ENCODE measurements at places on chromosomes 6 and 20.

DNA sequence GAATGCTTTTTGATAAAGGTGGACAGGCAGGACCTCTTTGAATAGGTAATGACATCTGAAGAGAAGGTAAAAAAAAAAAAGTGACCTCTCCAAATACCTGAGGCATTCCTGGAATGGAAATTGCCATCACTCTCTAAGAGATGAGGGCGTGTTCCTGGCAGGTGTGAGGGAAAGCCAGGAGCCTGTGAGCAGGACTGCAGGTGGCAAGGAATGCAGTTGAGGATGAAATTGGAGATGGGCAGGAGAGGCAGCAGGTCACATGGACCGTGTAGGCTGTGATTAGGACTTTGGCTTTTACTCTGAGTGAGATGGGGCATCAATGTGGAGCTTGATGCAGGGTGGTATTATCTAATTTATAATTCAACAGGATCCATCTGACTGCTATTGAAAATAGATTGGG is 227.4 kb downstream of the LRFN2 start:
- H3K36me3 ChIP-seq: no peaks in the 10 kb centered on the region
- DNase-seq: no peak
- no peak overlapping the region for H3K4me3 ChIP-seq
- H3K27me3 ChIP-seq: peaks cover 5% of the 10 kb centered on the region

GRCh38 chr6:127813699-127814027 is 87.2 kb downstream of the THEMIS start:
- H3K4me3 ChIP-seq: peak overlapping the region; percentile 74
- DNase-seq: no peak
- H3K36me3 ChIP-seq: peaks cover 26% of the 10 kb centered on the region

- no peaks in the 10 kb centered on the region for H3K27me3 ChIP-seq
- H3K4me3 ChIP-seq: no peak overlapping the region
- DNase-seq: no peak
These were observed 160.1 kb downstream of the DLL1 start for GRCh38 chr6:170130771-170131241.

- H3K36me3 ChIP-seq: peaks cover 3% of the 10 kb centered on the region
- no peak overlapping the region for H3K27ac ChIP-seq
- no peak for DNase-seq
- H3K4me1 ChIP-seq: no peaks in the 10 kb centered on the region
- no peak overlapping the region for H3K4me3 ChIP-seq
These were observed 314.0 kb upstream of the ECI2 start for GRCh38 chr6:4449409-4449808.

GRCh38 chr20:38199501-38200390 is 34.7 kb upstream of the TGM2 start:
- no peaks in the 10 kb centered on the region for H3K4me1 ChIP-seq
- H3K27ac ChIP-seq: no peak overlapping the region
- no peak for DNase-seq
- no peaks in the 10 kb centered on the region for H3K36me3 ChIP-seq
- peaks cover 5% of the 10 kb centered on the region for H3K27me3 ChIP-seq

GRCh38 chr20:10603971-10604864 is 69.6 kb downstream of the JAG1 start:
- no peaks in the 10 kb centered on the region for H3K27me3 ChIP-seq
- peaks cover 15% of the 10 kb centered on the region for H3K36me3 ChIP-seq
- H3K4me3 ChIP-seq: no peak overlapping the region
- H3K27ac ChIP-seq: peak overlapping the region; percentile 44
- DNase-seq: no peak
